ENCODE measurements at places on chromosomes 6 and 20.

DNA sequence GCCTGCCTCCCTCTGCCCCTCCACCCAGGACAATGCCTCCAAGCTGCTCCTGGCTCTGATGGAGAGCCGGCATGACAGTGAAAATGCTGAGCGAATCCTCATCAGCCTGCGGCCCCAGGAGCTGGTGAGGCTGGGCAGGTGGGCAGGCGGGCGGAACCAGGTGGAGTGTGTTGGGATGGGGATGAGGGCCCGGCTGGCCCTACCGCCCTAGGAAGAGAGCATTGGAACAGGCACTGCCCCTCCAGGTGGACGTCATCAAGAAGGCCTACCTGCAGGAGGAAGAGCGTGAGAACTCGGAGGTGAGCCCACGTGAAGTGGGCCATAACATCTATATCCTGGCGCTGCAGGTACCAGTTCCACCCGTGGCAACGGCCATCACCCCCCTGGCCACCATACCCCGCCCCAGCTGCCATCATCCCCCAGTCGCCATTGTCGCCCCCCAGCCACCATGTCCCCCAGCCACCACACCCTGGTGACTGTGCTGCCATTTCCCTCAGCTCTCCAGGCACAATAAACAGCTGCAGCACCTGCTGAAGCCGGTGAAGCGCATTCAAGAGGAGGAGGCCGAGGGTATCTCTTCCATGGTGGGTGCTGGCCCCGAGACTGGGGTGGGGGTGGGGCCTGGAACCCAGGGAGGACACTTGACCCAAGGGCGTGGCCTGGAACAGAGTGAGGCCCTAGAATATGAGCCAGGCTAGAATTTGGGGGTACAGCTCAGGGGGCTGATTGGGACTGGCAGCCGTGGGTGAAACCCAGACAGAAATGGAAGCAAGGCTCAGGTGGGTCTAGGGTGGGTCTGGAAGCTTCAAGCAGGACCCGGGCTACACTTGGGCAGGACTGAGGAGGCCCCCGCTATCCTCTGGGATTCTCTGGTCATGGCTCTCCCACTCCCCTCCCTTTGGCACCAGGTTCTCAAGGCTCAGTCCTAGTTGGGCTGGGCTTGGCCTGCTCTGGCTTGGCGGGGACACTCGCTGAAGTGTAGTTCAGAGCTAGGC, 24.2 kb downstream of the UQCC2 start:
- DNase-seq: no peak

- DNase-seq: no peak
These were observed 13.6 kb downstream of the SESN1 start for GRCh38 chr6:109081026-109081425.

GRCh38 chr20:31678389-31679356, 41.0 kb downstream of the COX4I2 start:
- DNase-seq: no peak

GRCh38 chr6:169189686-169190085, 64.0 kb downstream of the THBS2 start:
- no peak for DNase-seq

DNA sequence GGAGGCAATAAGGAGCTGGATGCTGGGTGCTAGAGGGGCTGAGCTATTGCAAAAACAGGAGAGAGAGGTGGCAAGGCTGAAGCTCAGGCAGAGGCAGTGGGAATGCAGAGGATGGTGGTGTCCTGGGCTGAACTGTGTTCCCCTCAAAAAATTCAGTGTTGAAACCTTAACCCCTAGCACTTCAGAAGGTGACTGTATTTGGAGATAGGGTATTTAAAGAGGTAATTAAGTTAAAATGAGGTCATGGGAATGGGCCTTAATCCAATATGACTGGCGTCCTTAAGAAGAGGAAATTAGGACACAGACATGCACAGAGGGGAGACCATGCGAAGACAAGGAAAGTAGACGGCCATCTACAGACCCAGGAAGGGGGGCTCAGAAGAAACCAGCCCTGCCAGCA, 11.5 kb upstream of the MMP9 start:
- no peak for DNase-seq

DNA sequence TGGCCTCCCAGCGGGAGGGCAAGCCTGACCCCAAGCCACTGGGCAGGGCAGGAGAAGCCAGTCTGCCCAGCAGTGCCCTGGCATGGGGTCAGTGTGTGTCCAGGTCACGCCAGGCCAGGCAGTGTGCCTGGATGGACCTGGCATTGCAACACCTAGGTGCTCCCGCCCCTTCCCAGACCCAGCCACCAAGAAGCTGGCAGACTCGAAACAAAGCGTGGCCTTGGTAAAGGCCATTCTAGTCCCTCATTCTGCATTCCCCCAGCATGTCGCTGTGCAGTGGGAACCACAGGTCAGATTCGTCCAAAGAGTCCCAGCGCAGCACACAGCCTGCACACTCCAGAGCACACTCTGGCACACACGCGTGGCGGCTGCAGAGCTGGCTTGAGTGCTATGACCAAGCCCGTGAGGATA, 19.3 kb upstream of the APMAP start:
- DNase-seq: no peak

DNA sequence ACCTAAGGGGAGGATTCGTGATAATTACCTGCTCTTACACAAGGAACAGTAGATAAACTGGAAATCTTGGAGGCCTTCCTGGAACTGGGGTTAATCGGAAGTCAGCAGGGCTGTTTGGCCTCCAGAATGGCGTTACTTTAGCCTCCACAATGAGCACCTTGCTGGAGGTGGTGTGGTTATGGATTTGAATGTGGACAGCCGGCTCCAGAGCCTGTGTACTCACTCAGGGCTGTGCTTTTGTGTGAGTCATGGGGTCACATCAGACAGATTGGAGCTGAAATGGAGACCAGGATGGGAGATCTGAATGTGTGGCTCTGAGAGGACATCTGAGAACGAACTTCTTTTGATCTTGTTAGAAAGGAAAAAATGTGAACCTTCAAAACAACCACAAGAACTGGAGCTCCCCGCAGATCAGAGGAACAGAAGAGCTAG, 30.4 kb downstream of the IGF2R start:
- no peak for DNase-seq

DNA sequence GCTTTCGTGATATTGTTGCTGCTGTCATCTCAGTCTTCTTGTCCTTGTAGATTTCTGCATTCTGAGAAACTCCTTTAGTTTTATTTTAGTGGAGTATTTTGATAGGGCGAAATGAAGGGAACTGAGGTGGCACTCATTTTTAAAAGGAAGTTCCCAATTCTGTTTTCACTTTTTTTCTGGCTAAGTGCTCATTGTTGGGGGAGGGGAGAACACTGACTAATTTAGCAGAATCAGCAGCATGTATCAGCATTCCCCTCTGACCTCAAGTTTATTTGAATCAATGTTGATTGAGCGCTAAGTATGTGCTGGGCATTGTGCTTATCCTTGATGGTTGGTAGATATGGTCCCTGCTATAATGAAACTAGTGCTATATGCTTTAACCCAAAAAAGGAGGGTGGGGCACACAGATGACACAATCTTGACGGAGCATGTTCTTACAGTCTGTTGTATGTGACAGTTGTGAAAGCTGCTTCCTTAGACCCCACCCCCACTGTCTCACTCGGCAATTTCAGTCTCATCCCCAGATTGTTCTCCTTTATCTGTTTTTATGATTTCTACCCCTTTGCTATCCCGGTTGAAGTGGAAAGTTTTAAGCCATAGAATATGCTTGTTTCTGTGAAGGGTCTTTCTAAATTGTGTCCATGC, 262.4 kb downstream of the SOX4 start:
- DNase-seq: no peak

- no peak for DNase-seq
These were observed 43.0 kb upstream of the FRMD1 start for GRCh38 chr6:168122011-168122410.

DNA sequence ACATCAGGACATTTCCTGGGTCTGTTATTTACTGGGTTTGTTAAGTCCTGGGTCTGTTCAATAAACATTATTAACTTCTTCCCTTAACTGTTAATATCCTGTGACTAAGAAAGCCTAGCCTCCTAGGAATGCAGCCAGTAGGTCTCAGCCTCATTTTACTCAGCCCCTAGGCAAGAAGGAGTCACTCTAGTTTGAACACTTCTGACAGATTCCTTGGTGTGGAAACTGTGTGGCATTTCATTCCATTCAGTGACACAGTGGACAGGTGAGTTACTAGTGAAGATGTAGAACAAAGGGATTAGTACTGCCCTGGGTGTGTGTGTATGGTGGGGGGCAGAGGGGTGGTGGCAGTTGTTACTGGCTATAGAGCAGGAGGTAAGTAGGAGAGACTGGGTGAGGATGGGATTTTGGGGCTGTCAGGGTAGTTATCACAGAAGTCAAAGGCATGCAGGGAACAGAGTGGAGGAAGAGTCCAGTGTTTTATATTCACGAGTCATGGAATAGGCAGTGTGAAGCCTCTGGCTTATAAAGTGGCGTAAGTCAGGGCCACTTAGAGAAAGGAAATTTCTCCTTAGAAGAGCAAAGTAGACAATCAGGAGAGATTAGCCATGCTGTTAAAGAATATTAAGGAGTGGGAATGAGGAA, 28.4 kb downstream of the RNF182 start:
- no peak for DNase-seq

DNA sequence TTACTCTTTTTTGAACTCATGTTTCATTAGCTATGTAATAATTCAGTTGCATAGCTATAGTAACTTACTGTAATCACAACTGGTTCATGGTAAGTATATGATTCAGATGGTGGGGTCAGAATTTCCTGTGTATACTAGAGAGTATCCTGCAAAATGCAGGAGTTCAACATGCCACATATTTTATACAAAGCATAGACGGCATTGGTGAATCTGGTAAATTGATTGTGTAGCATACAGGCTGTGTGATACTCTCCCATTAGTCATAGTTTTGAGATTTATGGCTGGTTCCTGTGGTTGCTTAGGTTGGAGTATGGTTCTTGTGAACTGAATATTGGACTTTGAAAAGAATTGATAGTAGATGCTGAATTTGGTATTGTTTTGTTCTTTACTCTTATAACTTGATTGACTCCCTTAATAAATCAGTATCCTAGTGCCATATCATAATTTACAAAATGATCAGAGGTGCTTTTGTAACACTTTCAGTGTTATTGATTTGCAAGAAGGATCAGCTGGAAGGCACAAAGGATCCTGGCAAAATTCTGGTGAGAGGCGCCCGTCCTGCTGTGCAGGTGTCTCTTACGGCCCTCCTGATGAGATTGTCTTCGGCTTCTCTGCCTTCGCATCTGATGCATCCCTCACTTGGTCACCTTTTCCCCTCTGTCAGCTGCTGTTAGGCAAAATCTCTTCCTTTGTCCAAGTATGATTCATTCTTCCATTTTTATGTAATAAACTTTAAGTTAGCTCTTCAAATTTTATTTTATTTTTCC, 22.6 kb downstream of the SNX9 start:
- DNase-seq: no peak

- no peak for DNase-seq
These were observed 38.7 kb downstream of the CDKAL1 start for GRCh38 chr6:20572940-20573339.
